AG20443 (cell line): ENCODE measurements at places on chromosomes 5 and 9.
A peak's percentile ranks its signal among the peaks of the same experiment; 100 is the strongest.

DNA sequence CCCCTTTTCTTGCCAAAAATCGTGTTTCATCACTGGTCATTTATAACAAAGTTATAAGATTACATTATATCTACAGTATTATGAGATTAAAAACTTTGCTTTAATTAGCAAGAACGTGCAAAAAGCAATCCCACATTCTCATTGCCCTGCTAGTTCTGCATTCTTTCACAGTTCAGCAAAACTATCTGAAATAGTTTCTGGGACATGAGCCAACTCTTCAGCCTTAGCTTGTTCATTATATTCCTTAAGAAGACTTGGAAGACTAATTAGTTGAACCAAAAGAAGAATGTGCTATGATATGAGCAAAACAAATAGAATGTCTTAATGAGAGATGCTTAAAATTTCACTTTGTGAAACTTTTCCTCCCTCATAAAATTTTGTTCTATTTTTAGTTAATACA lies 76.7 kb downstream of the ITGA1 start:
- DNase-seq = peak; percentile 45

- DNase-seq = no peak
Observed at GRCh38 chr9:136019041-136019680, 58.0 kb upstream of the UBAC1 start.

GRCh38 chr9:75013735-75014134 lies 14.4 kb downstream of the CARNMT1 start:
- no peak for DNase-seq

- DNase-seq = no peak
Observed at GRCh38 chr9:129472651-129473102, 148.2 kb downstream of the C9orf50 start.

DNA sequence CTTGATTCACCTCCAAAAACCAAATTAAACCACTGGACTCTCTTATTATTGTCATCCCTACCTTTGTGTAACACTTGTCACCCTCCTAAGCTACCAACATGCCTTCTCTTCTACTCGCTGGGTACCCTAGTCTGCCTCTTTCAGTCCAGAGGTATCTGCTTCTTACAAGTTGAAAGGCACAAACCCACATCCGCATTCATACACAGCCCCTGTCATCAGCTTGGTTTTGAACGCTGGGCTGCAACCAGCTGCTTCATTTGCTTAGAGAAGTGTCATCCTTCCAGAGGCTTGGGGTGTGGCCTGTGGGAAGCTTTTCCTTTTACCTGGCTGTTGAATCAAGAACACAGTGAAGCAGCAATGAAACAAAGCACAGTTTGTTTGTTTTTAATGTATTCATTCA lies 138.8 kb upstream of the WWC1 start:
- DNase-seq = peak; percentile 48

DNA sequence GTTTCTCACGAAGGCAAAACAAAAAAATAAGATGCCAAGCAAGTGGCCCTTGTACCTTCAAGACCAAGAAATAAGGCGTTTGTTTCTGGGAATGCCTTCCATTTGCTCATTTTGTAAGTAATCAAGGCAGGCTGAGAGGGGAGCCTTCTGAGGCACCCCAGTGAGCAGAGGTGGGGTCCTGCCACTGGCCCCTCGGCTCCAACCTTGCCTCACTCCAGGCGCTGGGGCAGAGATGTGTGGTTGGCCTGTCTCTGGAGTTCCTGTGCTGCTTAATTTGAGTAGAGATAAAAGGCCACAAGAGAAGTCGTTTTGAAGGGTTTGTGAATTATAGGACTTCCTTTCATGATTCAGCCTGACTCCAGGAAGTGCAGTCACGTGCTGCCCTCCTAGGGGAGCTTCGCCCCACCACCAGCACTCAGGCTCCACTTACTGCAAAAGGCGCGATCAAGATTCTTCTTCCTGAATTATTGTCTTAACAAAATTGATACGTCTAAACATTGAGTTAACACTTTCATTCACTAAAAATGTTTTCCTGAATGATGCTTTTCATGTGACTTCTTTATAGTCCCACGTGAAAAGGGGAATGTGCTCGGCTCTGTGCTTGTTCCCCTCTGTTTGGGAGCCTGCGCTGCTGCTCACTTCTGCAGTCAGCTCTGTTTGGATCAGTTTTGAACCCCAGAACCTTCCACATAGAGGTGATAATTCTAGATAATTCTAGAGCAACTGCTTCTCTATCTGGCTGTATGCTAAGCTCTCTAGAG lies 13.7 kb downstream of the SYK start:
- no peak for DNase-seq

GRCh38 chr5:166961028-166961427 lies 1330.4 kb upstream of the WWC1 start:
- DNase-seq = no peak

DNA sequence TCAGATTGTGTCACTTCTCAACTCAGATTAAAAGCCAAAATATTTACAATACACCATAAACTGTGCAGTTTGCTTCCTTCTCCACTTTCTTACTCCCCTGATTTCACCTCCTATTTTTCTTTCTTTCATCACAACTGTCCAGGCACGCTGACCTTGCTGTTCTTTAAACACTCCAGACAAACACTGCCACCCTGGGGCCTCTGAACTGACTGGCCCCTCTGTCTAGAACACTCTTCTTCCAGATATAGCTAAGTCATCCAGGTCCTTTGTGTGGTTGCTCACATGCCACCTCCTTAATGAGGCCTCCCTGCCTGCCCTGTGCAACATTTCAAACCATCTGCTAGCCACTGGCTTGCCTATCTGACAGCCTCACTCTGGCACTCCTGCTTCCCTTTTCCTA lies 46.6 kb downstream of the ATG10 start:
- peak; percentile 13 for DNase-seq

DNA sequence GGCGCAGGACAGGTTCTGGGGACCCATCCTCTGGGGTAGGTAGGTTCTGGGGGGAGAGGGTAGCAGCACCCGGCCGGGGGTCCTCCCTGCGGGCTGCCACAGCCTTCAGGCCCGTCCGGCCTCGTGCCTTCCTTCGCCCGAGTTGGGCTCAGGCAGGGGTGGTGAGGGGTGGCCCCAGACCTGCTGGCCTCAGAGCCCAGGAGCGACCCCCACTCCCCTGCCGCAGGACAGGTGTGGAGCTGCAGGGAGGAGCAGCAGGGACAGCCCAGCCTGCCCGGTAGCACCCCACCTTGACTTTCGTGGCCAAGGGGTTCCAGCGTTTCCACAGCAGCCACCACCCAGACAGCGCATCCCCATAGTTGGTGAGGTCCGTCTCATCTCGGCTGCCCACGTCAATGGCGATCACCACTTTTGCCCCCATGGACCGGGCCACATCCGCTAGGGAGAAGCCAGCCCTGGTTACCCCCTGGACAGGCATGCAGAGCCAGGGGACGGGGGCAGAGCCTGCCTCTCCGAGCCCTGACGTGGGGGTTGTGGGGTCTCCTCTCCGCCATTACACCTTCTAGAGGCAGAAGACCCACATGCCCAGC lies 3.4 kb upstream of the NSMF start:
- no peak for DNase-seq

GRCh38 chr5:91742550-91742949 lies 359.4 kb upstream of the ARRDC3 start:
- DNase-seq = no peak

GRCh38 chr9:87494970-87495471 lies 2.6 kb upstream of the DAPK1 start:
- peak; percentile 21 for DNase-seq

DNA sequence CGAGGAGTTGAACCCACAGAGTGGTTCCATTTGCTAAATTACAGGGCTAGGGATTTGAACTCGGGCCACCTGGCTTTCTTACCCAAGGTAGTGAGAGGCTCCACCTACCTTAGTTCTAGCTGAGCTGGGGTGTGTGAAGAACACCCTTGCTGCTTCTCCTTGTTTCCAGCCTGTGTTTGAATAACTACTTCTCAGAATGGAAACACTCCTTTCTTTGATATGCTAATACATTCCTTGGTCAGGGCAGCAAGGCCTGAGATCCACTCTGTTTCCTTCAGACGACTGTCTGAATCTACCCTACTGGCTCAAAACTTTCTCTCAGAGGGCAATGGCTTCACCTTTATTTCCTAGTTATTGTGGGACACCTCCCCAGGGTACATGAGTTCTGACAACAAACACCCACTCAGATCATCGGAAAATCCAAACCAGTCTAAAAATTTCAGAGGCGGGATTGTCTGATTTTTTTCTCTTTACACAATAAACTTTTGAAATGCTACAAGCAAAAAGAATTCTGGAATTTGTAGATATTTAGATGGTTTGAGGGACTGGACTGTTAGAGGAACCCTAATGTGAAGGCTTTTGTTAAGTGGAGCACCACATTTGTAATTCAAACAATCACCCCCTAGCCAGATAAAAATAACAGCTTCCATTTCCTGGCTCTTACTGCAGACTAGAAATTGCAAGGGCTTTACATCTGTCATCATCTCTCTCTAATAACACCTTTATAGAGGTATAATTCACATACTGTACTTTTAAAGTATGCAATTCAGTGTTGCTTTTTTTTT lies 4.0 kb upstream of the ATP6V1G1 start:
- DNase-seq = no peak

- no peak for DNase-seq
Observed at GRCh38 chr5:23648656-23649055, 141.2 kb downstream of the PRDM9 start.

GRCh38 chr9:137160716-137161557 lies 8.9 kb downstream of the LRRC26 start:
- no peak for DNase-seq

GRCh38 chr5:133106761-133107572 lies 55.2 kb downstream of the HSPA4 start:
- DNase-seq = no peak

- no peak for DNase-seq
Observed at GRCh38 chr9:83570359-83570758, 32.2 kb upstream of the FRMD3 start.

GRCh38 chr9:82745919-82746318 lies 317.0 kb downstream of the RASEF start:
- DNase-seq = no peak

DNA sequence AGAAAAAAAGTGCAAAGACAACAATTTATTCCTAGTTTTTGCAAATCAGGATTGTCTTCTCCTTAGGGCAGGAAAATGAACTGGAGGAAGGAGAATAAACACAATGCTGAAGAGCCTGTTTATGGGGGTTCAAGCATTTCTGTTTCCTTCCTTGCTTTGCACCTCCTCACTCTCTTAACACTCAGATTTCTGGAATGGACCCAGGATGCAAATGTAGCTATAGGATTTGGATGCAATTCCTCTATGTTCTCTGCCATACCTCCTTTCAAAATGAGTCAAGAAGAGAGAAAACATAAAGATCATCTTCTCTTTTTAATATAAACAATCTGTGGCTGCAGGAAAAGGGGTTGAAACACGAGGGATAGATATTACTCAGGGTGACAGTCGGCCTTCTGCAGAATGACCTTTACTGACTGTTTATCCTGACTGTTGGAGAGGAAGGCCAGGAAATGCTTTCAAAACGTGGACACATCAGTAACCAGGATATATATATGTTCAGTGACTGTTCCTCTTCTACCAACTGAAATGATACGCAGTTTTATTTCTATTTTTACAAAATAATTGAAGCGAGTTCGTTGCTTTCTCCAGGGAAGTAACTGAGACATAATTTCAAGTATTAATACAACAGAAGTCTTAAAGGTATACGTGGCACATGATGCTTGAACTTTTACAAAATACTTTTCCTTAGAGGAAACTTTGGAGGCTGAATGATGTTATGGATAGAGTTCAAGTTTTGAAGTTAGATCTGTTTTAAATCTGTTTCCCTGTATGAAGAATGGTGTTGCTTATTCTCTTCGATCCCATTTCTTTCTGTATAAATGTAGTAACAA lies 44.4 kb downstream of the ACTBL2 start:
- DNase-seq = no peak

DNA sequence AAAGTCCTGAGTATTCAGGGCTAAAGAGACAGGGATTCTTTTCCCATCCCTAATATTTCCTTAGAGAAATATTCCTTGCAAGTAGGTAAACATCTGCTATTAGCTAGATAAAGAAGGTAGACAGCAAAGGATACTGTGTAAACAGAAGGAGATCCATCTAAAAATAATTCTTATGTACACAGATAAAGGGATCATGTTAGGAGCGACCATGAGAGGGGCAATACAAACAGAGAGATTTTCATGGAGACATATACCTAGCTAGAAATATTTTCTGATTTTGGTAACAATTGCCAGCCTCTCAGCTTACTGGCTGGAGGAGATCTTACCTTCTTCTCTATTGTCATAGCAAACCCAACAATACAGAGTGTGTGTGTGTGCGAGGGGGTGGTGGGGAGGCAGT lies 184.6 kb upstream of the DMAC1 start:
- DNase-seq = no peak

DNA sequence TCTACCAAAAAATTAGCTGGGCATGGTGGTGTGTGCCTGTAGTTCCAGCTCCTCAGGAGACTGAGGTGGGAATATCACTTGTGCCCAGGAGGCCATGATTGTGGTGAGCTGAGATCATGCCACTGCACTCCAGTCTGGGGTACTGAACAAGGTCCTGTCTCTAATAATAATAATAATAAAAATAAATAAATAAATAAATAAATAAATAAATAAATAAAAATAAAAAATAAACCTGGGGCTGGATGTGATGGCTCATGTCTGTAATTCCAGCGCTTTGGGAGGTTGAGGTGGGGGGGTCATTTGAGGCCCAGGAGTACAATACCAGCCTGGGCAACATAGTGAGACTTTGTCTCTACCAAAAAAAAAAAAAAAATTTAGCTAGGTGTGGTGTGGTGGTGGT lies 113.7 kb downstream of the ARHGEF28 start:
- no peak for DNase-seq

- DNase-seq = peak; percentile 77
Observed at GRCh38 chr9:132268725-132269352, 85.9 kb downstream of the SETX start.

DNA sequence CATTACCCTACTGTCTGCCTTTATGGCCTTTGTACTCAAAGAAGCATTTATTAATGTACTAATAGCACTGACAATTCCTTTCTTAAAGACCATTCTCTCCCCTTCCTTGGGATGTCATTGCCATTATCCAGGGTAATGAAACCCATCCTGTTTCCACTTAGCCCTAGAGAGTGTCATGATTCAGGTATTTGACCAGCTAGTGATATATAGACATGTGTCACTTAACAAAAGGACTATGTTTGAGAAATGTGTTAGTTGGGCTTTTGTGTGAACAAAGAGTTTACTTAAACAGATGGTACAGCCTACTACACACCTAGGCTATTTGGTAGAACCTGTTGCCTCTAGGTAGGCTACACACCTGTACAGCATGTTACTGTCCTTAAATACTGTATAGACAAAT lies 2.0 kb downstream of the ATP6V0E1 start:
- no peak for DNase-seq

GRCh38 chr5:118825226-118825625 lies 163.1 kb downstream of the DTWD2 start:
- DNase-seq = no peak

- DNase-seq = no peak
Observed at GRCh38 chr9:124590889-124591641, 83.9 kb upstream of the NR5A1 start.

DNA sequence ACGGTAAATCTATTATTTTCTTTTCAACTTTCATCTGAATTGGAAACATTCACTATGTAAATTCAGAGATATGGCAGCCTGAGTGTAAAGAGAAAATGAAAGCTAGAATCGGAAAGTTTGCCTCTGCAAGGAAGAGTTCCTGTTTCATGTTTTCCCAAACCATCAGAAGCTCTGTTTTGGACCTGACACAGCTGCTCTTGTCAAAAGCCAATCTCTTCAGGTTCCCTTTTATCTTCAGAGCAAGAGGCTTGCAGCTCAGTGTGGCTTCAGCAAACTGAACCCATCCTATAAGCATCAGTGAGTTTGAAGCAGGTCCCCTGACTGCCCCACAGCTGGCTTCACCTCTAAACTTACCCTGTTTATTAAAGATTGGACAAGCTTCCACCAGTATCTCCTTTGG lies 1099.7 kb downstream of the DTWD2 start:
- DNase-seq = no peak
